ENCODE measurements at places on chromosomes 16 and 17.
A peak's percentile ranks its signal among the peaks of the same experiment; 100 is the strongest.

DNA sequence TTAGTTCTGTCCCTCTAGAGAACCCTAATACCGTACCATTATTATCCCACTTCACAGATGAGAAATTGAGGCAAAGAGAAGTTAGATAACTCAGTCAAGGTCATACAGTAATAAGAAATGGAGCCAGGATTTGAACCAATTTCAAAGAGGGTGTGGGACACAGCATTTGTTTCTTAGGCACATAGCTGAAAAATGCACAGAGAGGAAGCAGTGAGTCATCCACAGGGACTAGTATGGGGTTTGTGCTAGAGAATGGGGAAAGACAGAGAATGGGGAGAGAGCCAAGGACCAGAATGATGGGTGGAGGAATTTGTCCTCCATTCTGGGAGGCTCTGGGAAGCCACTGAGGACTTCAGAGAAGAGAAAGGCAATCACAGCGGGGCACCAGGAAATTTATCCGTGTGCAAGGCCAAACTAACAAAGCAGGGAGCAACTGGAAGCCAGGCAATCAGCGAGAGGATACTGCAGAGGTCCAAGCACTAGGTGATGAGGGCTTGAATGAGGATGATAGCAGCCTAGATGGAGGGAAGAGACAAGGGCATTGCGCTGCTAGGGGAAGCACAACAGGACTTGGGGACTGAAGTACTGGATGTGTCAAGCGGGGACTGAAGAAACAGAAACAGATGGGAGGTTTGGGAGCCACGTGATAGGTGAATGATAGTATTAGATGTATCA, 78.1 kb upstream of the ZFHX3 start:
- DNase-seq: no peak

DNA sequence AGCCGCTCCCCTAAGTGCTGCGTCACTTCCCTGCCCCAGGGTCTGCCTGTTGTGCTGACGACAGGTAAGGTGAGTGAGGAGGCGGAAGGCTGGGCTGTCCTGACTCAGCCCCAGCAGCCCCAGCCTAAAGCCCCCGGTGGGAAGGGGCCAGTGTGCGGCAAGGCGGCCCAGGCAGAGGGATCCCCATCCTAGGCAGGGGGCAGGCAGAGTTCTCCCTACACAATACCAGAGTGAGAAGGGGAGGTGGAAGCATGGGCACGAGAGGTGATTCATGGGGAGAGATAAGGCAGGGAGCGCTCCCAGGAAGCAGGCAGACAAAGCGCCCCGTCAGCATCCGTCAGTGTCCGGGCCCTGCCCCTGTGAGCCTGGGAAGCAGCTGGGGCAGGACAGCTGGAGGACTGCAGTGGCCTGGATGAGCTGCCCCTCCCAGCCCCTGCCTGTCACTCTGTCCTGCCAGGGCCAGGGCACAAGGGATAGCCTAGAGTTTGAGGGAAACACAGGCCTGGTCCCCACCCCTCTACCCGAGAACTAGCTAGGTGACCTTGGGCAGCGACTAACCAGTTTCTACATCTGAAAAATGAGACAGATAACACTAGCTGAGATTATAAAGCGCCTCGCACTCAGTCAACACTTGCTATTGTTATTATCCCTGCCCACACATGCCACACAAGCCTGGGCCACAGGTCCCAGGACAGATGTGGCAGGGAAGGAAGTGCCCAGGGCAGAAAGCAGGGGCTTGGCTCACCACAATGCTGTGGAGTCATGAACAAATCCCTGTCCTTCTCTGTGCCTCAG, 3.8 kb downstream of the FAM83G start:
- DNase-seq: no peak

DNA sequence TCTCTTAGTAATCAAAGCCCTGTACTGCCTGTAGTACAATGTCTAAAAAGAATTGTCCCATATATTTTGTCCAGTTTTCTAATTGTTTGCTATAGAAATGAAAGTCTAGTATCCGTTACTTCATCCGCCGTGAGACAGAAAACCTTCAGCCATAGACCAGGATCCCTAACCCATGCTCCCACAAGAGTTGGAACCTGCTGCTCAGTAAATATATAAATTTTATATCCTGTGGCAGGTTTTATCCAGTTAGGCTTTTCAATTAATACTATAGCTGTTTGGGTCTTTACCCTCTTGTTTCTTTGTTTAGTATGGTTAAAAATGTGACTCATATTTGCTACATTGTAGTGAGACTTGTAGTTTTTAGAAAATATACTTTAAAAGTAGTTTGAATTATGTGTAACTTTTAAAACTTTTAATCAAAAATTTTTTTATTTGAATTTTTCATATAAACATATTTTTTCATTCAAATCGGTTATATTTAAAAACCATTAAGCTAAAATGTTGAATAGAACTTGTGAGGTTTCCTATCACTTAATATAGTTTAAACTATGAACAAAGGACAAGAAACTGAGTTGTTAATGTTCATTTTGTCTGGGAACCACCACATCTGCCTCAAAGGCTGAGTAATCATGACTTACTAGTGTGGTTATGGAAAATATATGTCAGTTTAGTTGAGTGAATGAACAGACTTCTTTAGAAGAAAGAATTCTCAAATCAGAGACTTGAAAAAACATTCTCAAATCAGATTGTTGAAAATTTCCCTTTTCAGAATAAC, 54.8 kb downstream of the VMP1 start:
- no peak for DNase-seq

- no peak for DNase-seq
Observed at GRCh38 chr16:89407925-89408300, 82.4 kb downstream of the ANKRD11 start.

DNA sequence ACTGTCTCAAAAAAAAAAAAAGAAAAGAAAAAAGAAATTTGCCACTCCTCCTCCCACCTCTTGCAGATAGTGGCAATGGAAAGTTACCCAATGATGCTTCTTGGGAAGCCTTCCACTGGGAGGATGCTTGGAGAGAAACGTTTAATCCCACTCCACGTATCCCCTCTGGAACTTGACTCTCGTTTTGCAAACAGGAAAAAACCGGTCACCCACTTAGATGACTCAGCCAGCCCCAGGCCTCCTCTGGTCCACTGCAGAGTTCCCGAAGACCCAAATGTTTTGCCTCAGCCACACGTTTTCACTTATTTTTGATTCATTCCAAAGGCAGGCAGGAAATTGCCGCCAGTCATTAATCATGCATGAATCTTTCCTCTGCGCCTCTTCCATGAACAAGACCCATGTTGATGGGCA, 9.3 kb upstream of the TNFRSF17 start:
- DNase-seq: no peak

GRCh38 chr17:55456307-55457240, 34.9 kb upstream of the MMD start:
- DNase-seq: no peak

GRCh38 chr17:48612854-48613691, 2.0 kb downstream of the HOXB8 start:
- no peak for DNase-seq

DNA sequence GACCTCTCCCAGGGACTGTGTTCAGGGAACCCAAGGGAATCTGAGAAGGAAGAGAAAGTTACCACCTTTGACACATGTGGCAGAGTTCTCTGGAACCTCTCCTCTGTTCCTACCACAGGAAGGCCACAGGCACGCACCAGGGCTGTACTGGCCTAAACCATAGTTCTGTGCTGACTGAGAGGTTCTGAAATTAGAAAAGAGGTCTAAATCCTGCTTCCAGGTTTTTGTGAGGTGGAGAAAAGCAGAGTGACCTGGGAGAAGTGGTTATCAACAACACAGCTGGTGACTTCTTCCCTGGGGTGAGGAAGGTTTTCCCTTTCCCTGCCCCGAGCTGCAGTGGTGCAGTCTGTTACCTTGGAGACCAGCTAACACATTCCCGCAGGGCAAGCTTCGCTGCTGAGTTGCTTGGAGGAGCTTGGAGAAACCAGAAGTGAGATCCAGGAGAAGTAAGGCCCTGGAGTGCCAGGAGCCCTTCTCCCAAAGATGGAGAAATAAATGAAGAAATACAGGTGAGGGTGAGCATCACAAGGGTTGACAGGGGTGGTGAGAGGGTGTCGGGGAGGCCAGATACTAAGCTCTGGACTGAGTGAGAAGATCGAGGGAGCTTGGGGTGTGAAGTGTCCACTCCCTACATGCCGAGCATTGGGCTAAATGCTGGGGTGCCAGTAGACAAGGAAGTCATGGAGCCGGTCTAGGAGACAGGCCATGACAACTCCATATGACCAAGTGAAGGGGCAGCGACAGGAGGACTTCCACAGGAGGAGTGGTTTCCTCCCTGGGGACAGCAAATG, at the start of gene VWA3A:
Gene VWA3A (plus strand): TSS at position 399 of the 791 bp plus-strand sequence. CDS start 97 bp downstream, at position 496.
- DNase-seq: no peak

DNA sequence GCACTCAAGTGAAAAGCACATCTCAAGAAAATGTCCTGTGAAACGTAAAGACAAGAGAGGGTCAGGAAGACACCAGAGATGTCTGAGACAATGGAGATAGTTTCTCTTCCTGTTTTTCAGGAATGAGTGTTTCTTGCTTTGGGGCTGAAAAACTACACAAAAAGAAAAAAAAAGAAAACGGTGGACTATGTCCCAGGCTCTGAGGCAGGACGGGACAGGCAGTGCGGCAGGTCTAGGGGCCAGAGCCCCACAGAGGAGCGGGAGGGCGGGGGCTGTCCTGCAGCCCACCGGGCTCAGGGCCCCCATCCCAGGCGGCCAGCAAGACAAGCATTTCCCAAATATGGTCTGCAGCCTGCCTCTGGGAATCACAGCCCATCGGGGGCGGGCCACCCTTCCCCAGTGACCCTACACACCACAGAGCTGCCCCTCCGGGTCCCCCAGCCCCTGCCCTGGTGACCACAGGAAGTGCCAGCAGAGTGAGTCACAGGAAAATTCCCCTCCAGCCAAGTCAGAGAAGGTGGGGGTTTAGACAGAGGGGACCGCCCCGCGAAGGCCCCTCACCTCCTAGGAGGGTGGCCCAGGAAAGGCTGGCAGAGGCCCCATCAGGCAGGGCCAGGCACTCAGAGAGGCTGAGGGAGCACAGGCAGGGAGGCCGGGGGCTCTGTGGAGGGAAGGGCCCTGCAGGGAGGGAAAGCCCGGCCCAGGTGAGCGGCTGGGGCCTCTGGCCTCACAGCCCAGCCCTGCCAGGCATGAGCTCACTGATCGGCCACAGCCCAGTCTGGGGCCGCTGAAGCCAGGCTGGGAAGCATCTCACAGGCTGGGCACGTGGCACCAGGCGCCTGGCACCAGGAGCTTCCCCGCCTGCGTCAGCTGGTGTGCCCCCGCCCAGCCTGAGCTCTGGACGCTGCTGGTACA, 6.3 kb downstream of the BCAR1 start:
- DNase-seq: no peak

DNA sequence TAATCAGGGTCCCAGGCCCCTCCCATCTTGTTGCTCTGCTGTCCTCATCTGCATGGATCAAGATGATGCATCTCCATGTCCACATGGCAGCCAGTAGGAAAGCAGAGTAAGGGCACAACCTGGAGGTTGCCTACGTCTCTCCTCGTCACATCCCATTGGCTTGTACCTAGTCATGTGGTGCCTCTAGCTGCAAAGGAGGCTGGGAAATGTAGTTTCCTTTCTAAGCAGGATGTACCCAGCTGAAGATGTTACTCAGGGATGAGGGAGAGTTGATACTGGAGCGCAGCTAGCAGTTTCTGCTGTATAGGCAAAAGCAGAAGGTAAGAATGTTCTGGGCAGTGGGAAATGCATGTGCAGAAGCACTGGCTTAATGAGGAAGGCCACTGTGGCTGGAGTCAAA, 20.8 kb downstream of the ABCC1 start:
- DNase-seq: no peak

GRCh38 chr16:53664724-53665345, 38.8 kb downstream of the RPGRIP1L start:
- DNase-seq: no peak

GRCh38 chr17:75503337-75503950, 11.9 kb downstream of the CASKIN2 start:
- DNase-seq: no peak

- peak; percentile 64 for DNase-seq
Observed at GRCh38 chr17:28879886-28880571, 17.5 kb downstream of the FLOT2 start.

- DNase-seq: no peak
Observed at GRCh38 chr17:76085731-76086366, 6.9 kb downstream of the ZACN start.

GRCh38 chr16:11848842-11849241, 2.5 kb downstream of the RSL1D1 start:
- no peak for DNase-seq

All from hematopoietic multipotent progenitor cell treated with erythropoietin and hydrocortisone succinate and interleukin-3 and kit ligand, for 15 days (in vitro differentiated cells).